ENCODE measurements at places on chromosomes 16 and 17. TPM values are rescaled to one million over a fixed set of nuclear protein-coding genes. Genes with fewer than 3 reads are reported as not detected.

The BRIP1 gene
- total RNA-seq: 3.9 TPM

DNA sequence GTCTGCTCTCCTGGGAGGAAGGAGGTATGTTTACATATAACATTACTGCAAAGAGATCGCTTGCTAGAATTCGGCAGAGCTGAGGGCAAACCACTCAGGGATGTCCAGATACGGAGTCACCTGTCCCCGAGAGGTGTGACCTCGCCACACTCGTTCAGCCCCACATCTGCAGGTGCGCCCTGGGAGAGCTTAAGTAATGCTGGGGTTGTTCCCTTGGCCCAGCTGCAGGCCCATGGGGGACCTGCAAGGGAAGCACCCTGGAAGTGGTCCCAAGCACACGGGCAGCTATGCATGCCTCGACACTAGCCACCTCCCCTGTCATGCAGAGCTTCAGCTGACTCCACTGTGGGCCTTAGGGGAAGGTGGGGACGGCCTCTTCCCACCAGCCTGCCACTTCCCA, 22.2 kb downstream of the USP22 start:
- no peaks in the 10 kb centered on the region for H3K27me3 ChIP-seq
- H3K4me3 ChIP-seq: no peak overlapping the region
- H3K4me1 ChIP-seq: no peaks in the 10 kb centered on the region
- no peak for DNase-seq
- no peak overlapping the region for H3K27ac ChIP-seq

The USP32 gene
- 49.6 TPM for total RNA-seq

- no peaks in the 10 kb centered on the region for H3K36me3 ChIP-seq
- no peaks in the 10 kb centered on the region for H3K4me1 ChIP-seq
- no peak overlapping the region for H3K4me3 ChIP-seq
- H3K27ac ChIP-seq: no peak overlapping the region
Measured at GRCh38 chr16:25124503-25124902, 13.0 kb downstream of the LCMT1 start.

The GALR2 gene
- total RNA-seq: not detected

DNA sequence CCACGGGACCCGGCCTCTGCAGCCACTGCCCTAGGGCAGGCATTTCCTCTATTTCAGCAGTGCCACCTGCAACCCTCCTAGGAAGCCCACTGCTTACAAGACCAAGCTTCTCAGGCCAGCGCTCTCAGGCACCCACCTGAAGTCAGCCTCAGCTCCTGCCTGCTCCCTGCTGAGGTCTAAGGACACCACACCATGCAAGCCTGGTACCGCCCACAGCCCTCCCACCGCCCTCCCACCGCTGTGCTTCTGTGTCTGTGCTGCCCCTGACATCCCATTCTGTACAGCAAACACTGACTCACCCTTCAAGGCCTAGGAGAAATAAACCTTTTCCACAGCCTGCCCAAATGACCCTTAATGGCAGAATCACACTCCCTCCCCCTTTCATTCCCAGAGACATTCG, 6.3 kb downstream of the CLUH start:
- no peaks in the 10 kb centered on the region for H3K4me1 ChIP-seq
- no peaks in the 10 kb centered on the region for H3K27me3 ChIP-seq
- no peak for DNase-seq
- no peaks in the 10 kb centered on the region for H3K36me3 ChIP-seq
- H3K27ac ChIP-seq: no peak overlapping the region
- H3K4me3 ChIP-seq: no peak overlapping the region

The PPY gene
- not detected for total RNA-seq

- H3K36me3 ChIP-seq: peaks cover 30% of the 10 kb centered on the region
- peaks cover 10% of the 10 kb centered on the region for H3K4me1 ChIP-seq
- H3K4me3 ChIP-seq: no peak overlapping the region
- no peaks in the 10 kb centered on the region for H3K27me3 ChIP-seq
Measured at GRCh38 chr16:15573274-15573895, 69.6 kb downstream of the MARF1 start.

Data from tibial nerve (tissue), 4 donors.